Endothelial cell (in vitro differentiated cells): ENCODE measurements at places on chromosomes 1 and 21.

- no peak overlapping the region for H3K4me3 ChIP-seq
- H3K36me3 ChIP-seq = no peaks in the 10 kb centered on the region
- no peaks in the 10 kb centered on the region for H3K27me3 ChIP-seq
- no peak for DNase-seq
- no peak overlapping the region for H3K27ac ChIP-seq
Measured at GRCh38 chr1:203537806-203538464, 44.0 kb downstream of the OPTC start.

DNA sequence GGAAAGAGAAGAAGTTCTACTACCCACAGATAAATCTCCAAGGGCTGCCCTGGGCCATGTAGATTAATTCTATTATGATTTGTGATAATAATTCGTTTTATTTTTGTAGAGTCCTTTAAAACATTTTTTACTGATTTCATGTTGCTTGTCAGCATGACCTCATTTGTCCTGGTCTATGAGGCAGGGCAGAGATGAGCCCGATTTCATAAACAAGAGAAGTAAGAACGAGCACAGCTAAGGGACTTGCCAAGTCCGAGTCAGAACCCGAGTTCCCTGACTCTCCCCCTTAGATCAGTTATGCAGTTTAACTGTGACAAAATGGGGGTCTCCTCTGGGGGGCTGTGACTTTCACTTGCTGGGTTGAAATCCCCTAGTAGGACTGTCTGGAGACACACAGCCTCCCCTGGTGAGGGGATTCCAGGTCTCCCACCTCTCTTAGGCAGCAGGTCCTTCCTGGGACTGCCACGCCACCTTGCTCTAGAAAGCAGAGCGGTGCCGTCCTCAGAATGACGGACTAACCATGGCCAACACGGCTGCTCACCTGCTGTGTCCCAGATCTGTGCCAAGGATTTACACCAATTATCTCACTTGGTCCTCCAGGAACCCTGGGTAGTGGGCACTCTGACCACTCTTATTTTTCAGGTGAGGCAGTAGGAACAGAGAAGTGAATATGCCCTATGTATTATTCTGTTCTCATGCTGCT, 31.0 kb upstream of the SOX13 start:
- peaks cover 9% of the 10 kb centered on the region for H3K36me3 ChIP-seq
- H3K4me3 ChIP-seq = no peak overlapping the region
- no peak overlapping the region for H3K27ac ChIP-seq
- H3K4me1 ChIP-seq = peaks cover 25% of the 10 kb centered on the region

DNA sequence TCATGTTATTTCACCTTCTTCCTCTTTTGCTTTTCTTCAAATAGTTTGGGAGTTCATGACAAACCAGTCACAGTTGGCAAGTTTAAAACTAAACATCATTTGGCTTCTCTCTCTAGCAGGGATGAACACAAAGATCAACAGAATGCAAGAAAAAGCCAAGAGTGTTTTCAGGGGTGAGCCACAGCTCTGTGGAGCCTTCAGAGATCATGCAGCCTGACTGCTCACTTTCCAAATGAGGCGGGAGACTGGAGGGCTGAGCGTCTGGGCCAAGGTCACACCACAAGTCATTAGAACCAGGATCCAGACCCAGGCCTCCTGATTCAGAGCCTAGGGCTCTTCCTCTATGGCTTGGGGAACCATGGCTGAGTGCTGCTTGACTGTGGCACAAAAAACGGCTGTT, 2.7 kb downstream of the DPT start:
- no peaks in the 10 kb centered on the region for H3K27me3 ChIP-seq
- H3K4me3 ChIP-seq = no peak overlapping the region
- no peaks in the 10 kb centered on the region for H3K36me3 ChIP-seq
- no peak overlapping the region for H3K27ac ChIP-seq

DNA sequence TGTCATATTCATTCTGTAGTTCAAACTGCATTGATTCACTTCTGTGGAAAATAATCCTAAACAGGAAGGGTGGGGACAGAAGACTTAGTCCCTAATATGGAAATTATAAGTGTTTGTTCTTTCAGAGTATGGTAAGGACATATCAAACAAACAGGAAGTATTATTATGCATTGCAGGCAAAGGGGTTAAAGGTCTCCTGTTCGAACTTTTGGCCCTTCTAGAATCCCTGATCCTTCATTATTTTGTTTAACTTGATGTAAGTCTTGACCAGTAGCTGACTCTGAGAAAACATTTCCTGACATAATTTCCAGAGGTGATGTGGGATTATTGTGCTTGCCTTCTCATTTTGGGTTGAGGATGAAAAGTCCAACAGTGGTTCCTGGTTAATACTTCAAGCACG, 215.4 kb upstream of the ADGRL2 start:
- no peaks in the 10 kb centered on the region for H3K27me3 ChIP-seq
- H3K4me1 ChIP-seq = peaks cover 4% of the 10 kb centered on the region
- H3K4me3 ChIP-seq = no peak overlapping the region
- DNase-seq = no peak
- no peaks in the 10 kb centered on the region for H3K36me3 ChIP-seq

DNA sequence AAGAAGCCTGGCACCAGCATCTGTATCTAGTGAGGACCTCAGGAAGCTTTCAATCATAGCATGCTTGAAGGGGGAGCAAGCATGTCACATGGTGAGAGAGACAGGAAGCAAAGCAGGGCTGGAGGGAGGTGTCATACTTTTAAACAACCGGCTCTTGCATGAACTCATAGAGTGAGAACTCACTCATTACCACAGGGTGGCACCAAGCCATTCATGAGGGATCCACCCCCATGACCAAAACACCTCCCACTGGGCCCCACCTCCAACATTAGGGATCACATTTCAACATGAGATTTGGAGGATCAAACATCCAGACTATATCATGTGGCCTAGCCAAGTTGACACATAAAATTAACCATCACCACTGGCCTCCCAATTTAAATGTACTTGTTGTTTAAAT, 125.1 kb upstream of the KCND3 start:
- no peak overlapping the region for H3K4me3 ChIP-seq
- H3K4me1 ChIP-seq = peaks cover 3% of the 10 kb centered on the region
- H3K36me3 ChIP-seq = no peaks in the 10 kb centered on the region
- no peak for DNase-seq
- H3K27me3 ChIP-seq = peaks cover 2% of the 10 kb centered on the region

DNA sequence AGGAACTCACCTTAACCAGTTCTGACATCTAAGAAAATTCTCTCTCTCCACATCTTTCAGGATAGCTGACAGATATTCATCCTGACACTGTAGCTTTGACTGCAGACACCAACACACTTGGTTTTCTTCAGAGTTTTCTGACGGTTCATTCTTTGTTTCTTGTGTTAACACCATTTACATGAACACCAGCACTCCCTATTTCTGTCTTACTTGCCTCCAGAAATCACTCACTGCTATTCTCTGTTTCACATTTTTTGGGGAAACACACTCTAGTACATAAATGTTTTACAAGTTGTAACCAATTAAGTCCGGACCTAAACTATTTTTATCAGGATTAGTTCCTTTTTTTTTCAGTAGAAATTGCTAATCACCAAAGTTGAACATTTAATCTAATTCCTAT, 15.4 kb downstream of the FLVCR1 start:
- DNase-seq = no peak
- H3K27me3 ChIP-seq = no peaks in the 10 kb centered on the region
- no peak overlapping the region for H3K27ac ChIP-seq
- peaks cover 20% of the 10 kb centered on the region for H3K36me3 ChIP-seq

GRCh38 chr21:44329086-44329889, 9.9 kb downstream of the CFAP410 start:
- peaks cover 3% of the 10 kb centered on the region for H3K36me3 ChIP-seq
- H3K27ac ChIP-seq = peak overlapping the region; percentile 36
- no peak overlapping the region for H3K4me3 ChIP-seq
- no peaks in the 10 kb centered on the region for H3K4me1 ChIP-seq
- no peak for DNase-seq

DNA sequence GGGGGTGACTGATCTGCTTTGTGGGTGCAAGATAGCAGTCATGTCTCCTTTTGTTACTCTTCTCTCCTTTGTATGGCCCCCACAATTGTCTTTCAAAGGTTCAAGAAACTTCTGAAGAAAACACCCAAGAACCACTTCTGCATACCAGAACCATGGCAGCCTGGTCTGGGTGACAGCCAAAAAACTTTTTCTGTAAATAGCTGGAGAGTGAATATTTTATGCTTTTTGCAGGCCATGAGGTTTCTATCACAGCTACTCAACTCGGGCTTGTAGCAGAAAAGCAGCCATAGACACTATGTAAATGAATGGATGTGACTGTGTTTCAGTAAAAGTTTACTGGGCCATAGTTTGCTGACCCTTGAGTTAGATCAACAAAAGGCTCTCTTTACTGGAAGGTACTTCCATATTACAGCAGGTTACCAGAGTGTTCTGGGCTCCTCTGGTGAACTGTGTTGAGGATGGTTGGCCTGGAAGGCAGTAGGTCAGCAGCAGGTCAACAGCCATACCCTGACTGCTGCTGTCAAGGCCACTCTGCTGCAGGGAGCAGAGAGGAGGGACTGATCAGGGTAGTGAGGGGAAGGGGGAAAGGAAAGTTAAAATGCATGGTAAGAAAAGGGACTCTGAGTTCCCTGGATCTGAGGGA, 116.4 kb downstream of the GDAP2 start:
- H3K4me1 ChIP-seq = no peaks in the 10 kb centered on the region
- H3K27me3 ChIP-seq = peaks cover 6% of the 10 kb centered on the region
- no peak for DNase-seq
- H3K36me3 ChIP-seq = no peaks in the 10 kb centered on the region

DNA sequence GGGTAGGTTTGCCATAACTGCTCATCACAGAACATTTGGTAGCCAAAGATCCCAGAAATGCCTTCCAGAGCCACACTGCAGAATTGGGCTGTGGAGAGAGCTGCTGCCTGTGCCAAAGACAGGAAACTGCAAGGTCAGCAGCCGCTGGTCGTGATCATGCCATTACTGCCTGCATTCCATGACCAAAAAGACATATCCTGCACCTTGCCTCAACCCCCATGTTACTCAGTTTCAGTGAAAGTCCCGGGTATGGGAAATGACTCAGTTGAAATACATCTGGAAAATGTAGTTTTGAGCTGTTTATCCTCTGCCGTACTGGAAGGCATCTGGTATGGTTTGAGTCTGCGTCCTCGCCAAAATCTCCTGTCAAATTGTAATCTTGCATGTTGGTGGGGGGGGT, 161.7 kb downstream of the FCRL5 start:
- no peak overlapping the region for H3K4me3 ChIP-seq
- peaks cover 10% of the 10 kb centered on the region for H3K4me1 ChIP-seq
- H3K27me3 ChIP-seq = peaks cover 3% of the 10 kb centered on the region
- DNase-seq = no peak
- no peaks in the 10 kb centered on the region for H3K36me3 ChIP-seq
- H3K27ac ChIP-seq = no peak overlapping the region

DNA sequence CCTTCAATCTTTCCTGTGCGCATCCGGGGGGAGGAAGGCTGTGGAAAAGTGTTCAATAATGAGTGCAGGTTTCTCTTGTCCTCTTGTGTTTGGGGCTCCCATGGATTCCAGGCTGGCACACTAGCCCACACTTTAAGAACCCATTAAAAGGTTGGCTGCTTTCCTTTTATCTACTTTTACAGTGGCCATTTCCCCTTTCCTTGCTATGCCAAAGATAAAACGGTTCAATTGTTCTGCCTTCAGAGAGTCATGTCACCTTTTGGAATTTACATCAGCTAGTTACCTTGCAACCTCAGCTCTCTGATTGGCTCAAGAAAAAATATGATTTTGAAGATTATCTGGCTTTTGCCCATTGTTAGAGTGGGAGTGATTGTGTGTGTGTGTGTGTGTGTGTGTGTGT, 182.3 kb downstream of the SDCCAG8 start:
- H3K36me3 ChIP-seq = no peaks in the 10 kb centered on the region
- no peak for DNase-seq
- H3K4me1 ChIP-seq = peaks cover 5% of the 10 kb centered on the region
- H3K27me3 ChIP-seq = no peaks in the 10 kb centered on the region
- H3K27ac ChIP-seq = no peak overlapping the region

DNA sequence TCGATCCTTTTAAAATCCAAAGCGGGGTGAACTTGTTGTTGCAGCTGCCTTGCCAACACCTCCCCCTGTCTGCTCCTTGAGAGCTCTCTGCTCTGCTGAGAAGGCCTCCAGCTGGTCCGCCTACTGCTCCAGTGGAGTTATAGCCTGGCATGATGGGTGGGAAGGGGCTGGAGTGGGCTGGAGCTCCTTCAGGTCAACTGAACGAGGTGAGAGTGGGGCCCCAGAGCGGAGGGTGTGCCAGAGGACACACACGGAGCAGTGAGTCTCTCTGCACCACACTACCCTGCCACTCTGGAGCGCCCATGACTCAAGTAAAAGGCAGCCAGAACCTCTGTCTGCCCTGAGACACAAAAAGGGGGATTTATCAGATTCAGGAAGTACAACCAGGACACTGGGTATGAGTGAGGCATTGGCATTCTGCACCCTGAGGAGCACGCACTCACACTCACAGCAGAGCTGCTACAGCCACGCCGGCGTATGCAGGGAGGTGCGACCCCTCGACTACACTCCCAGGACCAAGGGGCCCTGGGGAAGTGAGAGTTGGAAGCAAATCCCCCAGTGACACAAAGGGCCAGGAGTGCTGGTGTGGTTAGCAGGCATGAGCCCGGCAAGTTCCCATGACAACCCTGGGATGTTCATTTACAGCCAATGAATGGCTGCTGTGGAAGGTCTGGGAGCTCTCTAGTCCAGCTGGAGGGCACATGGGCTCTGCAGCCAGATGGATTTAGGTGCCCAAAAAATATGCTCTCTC, 28.0 kb upstream of the EVA1B start:
- no peak overlapping the region for H3K4me3 ChIP-seq
- H3K27ac ChIP-seq = no peak overlapping the region
- H3K36me3 ChIP-seq = peaks cover 35% of the 10 kb centered on the region
- DNase-seq = no peak

GRCh38 chr1:18452550-18452949, 28.2 kb upstream of the KLHDC7A start:
- no peak for DNase-seq
- H3K27me3 ChIP-seq = peaks cover 6% of the 10 kb centered on the region
- H3K36me3 ChIP-seq = no peaks in the 10 kb centered on the region
- no peak overlapping the region for H3K4me3 ChIP-seq
- H3K27ac ChIP-seq = no peak overlapping the region
- peaks cover 4% of the 10 kb centered on the region for H3K4me1 ChIP-seq

GRCh38 chr1:65211331-65211730, 63.3 kb downstream of the AK4 start:
- no peak for DNase-seq
- no peak overlapping the region for H3K4me3 ChIP-seq
- H3K27ac ChIP-seq = no peak overlapping the region
- peaks cover 2% of the 10 kb centered on the region for H3K4me1 ChIP-seq
- peaks cover 2% of the 10 kb centered on the region for H3K27me3 ChIP-seq

DNA sequence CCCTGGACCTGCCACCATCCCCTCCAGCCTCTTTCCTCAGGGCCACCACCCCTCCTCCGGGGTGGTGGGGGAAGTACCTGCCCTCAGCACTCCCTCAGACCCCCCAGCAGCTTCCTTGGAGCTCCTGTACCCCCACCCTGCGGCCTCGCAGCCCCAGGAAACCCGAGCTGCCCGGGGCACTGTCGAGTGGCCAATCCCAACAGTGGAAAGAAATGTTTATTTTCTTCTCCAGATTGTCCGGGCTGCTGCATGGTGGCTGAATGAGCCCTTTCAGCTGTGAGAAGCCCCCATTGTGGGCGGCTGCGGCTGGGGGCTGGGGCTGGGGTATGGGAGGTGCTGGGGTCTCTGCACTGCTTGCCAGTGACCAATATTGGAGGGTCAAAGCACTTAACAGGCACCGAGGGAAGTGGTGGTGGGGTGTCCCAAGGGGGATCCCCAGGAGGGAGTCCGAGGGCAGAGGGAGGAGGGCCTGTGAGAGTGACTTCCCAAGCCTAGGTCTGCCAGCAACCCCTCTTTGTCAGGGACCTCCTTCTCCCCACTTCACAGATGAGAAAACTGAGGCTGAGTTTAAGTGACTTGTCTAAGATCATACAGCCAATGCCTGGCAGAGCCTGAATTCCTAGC, 25.2 kb downstream of the RUNX3 start:
- no peak overlapping the region for H3K27ac ChIP-seq
- H3K27me3 ChIP-seq = peaks cover 8% of the 10 kb centered on the region
- peaks cover 9% of the 10 kb centered on the region for H3K36me3 ChIP-seq
- no peak for DNase-seq
